ENCODE measurements at places on chromosomes 5 and 9.

- no peak for DNase-seq
Observed at GRCh38 chr9:91720313-91720712, 229.7 kb downstream of the ROR2 start.

- DNase-seq, result no peak
Observed at GRCh38 chr9:105332471-105332870, 88.0 kb downstream of the SLC44A1 start.

DNA sequence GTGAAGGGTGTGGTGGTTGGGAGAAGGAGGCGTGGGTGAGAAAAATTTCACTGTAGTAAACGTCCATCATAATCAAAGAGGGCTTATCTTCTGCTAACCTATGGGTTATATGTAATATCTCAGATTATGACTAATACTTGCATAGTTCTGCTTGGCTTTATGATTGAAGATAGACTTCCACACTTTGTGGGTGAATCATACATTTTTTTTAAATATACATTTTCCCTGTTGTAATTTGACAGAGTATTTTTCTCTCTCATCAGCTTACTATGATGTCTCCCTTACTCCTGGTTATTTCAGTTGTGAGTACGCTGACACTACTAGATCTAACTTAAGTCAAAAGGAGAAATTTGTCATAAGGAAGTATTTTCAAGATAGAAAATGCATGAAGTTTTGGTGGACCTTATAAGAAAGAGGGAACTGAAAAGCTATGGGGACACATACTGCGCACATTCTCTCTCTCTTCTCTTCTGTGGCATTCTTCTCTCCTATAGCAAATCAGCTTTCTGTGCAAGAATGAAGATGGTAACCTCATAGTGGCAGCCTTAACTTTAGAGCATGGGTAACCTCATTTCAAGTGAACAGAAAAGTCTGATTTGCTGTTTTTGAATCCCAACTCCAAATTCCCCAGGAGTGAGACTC, 4.9 kb upstream of the JAK2 start:
- DNase-seq, result no peak

DNA sequence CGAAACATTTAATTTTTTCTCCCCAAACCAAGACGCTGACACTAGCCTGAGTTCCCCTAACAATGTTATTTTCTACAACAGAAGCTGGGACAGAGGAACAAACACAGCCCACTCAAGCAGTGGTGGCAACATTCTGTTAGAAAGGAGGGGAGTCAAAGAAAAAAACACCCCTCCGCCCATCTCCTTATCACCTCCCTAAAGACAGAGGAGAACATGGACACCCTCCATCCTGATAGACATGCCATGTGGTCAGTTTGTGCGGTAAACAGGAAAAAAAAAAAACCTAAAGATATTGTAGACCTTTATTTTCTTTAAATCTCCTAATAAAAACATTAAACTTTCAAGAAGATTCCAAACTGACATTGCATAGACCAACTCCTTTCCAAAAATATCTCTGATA, 2.9 kb upstream of the DPM2 start:
- no peak for DNase-seq

DNA sequence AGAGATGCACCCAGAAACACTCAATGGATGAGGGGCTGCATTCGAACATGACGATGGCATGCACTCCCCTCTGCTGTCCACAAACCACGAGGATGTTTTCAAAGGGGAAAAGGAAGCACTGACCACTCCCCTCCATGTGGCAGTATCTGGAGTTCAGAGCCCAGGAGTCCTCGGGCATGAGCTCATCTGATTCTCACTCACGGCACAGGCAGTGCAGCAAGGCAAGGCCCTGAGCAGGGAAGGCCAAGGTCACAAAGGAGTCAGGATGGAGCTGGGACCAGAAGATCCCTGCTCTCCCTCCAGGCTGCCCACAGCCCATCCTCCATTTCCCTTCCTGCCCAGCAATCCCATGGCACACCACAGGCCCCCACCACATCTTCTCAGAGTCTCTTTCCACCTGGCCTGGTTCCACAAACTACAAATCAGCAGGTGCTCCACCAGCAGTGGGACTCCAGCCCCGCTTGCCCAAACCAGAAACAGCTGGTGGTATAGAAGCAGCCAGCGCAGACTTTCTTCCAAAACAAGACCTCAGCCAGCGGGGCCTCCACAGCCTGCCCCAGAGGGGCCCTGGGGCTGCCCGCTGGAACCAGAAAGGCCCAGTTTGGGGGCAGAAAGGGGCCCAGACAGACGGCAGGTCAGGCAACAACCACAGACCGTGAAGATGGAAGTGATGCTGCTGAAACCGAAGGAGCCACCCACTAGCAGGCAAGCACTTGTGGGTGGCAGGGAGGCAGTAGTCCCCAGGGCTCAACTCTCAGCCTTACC, 12.2 kb downstream of the TNIP1 start:
- DNase-seq, result peak; percentile 45

DNA sequence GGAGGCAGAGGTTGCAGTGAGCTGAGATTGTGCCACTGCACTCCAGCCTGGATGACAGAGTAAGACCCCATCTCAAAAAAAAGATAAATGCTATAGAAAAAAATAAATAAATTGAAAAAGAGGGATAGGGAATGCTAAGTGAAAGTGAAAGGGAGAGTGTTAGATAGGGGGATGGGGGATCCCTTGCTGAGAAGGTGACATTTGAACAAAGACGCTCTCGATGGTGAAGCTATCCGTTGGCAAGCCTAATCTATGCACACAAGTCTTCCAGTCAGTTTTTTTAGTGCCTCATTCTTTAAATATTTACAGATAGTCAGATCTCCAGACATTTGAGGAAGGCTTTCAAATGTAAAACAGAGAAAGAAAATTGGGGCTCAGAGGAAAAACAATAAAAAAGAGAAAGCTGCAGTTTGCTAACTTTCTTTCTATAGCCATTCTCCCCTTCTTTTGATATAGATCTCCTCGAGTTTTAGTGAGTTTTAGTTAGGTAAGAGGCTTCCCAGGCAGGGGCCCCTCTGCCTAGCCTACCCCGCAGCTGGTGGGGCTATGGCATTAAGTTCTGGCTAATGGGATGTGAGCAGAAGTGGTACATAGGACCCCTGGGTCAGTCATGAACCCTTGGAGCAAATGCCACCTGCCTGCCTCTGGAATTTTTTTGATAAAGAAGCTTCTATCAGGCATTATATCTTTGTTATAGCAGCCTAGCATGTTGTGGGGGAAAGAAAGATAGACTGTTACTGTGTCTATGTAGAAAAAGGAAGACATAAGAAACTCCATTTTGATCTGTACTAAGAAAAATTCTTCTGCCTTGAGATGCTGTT, 12.0 kb downstream of the GLRX start:
- DNase-seq, result no peak

- DNase-seq, result no peak
Observed at GRCh38 chr9:72931437-72931836, 21.4 kb downstream of the ALDH1A1 start.

- DNase-seq, result no peak
Observed at GRCh38 chr5:91079037-91079436, 304.1 kb downstream of the ARRDC3 start.

GRCh38 chr9:123343443-123344191, 12.4 kb upstream of the CRB2 start:
- DNase-seq, result no peak

DNA sequence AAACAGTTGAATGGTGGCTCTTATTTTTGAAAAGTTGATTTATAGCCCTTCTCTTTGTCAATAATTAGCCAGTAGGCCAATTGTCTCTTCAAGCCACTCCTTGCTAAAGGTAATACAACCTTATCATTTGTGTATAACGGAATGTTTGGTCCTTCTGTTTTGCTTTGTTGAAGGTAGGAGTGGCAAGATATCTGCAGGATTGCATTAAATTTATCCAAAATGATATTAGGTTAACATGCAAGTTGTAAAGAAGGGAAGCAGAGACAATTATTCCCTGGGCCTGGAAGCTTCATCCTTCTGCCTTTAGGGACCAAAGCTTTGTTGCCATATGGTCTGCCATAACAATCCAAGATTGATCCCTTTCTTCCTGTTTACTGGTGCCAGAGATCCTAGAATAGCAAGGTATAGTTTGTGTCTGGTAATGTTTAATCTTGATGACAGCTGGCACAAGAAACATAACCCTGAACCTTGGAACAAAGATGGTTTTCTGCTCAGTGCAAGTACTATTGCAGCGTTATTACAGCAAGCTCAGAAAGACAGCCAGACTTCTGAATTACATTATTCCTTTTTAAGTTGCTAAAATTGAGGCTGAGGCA, 15.5 kb upstream of the FSD1L start:
- no peak for DNase-seq

DNA sequence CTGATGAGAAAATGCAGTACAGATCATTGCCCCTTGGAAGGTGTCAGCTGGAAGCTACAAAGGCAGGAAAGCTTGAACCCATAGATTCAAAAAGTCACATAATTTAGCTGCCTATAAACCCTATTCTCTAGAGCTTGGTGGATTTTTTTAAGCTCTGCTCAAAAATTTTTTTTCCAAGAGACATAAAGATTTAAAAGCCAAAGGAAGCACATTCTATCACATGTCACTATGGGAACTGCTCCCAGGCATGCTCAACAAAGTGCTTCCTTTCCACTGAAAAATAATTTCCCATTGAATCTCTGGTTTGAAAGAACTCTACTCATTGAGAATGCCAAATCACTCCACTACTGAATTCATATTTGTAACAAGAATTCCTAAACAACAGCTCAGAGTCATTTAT, 419.8 kb downstream of the CETN3 start:
- no peak for DNase-seq

- no peak for DNase-seq
Observed at GRCh38 chr5:31770998-31771397, 132.1 kb downstream of the PDZD2 start.

GRCh38 chr5:134510970-134511795, 14.3 kb upstream of the JADE2 start:
- DNase-seq, result peak; percentile 54

DNA sequence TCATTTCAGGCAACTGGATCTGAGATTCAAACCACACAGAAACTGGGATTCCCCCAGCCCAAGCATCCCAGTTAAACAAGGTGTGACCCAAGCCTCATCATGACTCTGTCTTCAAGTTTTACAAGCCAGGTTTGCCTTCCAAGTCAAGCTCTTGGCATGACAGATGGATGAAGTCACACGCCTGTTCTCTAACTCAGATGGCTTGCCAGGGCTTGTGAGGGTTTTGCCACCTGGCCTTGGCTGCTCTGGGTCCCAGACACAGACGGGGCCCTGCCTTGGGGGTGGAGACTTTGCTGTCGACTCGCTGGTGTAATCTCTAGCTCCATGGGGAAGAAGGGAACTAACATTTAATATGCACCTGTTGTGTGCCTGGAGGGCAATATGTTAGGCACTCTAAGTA, 95.8 kb upstream of the RARS1 start:
- DNase-seq, result no peak

DNA sequence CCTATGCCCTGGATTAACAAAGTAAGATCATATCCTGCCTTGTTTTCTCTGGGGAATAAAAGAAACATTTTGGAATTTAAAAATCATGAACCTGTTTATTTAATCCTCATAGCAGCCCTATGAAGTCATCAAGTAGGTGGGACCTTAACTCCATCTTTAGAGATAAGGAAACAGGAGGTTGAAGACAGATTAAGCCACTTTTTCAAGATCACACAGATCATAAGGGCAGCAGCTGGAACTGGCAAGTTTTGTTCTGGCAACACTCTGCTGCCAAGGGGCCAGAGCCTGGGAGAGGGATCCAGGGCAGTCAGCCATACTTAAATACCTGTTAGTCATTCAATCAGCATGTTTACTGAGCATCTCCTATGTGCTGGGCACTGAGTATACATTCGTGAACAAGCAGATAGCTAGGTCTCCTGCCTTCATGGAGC, 63.7 kb downstream of the SLC1A1 start:
- DNase-seq, result no peak

- DNase-seq, result no peak
Observed at GRCh38 chr5:102617191-102618187, 118.7 kb upstream of the SLCO6A1 start.

DNA sequence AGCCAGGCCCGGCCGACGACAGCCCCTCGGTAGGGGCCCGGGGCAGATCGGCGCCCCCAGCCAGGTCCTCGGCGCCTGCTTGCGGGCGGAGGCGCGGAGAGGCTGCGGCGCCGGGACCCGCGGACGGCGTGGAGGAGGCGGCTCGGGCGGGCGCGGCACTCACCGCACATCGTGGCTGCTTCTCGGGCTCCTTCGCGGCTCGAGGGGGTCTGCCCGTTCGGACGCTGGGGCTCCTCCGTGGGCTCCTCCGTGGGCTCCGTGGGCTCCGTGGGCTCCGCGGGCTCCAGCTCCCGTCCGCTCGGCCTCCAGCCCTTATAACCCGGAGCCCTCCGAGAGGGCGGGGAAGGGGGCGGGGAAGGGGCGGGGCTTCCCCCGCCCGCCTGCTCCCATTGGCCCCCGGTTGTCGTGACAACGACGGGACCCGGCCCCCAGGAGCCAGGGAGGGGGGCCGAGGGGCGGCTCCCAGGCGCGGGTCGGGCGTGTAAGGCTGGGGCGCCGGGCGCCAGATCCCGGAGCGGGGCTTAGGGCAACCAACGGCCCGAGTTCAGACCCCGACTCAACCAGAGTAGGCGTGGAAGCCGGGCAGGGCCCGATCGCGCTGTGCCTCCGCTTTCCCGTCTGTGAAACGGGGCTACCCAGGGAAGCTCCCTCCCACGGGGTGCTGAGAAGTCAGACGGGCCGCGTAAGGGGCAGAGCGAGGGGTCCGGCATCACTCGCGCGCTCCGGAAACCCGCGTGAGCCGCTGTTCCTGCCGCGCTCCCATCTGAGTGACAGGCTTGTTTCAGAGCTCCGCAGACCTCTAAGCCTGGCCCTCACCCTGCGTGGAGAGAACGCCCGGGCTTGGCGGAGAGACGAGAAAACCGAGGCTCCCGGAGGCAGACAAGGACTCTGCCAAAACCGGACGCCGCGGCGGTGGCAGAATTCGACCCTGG, at the start of gene GFPT2:
TSS of gene GFPT2 (minus strand) at position 289 of the 932 bp plus-strand sequence. CDS start at position 170, 119 bp downstream.
- DNase-seq, result peak; percentile 55

GRCh38 chr5:72883850-72884249, 67.4 kb downstream of the TNPO1 start:
- no peak for DNase-seq

DNA sequence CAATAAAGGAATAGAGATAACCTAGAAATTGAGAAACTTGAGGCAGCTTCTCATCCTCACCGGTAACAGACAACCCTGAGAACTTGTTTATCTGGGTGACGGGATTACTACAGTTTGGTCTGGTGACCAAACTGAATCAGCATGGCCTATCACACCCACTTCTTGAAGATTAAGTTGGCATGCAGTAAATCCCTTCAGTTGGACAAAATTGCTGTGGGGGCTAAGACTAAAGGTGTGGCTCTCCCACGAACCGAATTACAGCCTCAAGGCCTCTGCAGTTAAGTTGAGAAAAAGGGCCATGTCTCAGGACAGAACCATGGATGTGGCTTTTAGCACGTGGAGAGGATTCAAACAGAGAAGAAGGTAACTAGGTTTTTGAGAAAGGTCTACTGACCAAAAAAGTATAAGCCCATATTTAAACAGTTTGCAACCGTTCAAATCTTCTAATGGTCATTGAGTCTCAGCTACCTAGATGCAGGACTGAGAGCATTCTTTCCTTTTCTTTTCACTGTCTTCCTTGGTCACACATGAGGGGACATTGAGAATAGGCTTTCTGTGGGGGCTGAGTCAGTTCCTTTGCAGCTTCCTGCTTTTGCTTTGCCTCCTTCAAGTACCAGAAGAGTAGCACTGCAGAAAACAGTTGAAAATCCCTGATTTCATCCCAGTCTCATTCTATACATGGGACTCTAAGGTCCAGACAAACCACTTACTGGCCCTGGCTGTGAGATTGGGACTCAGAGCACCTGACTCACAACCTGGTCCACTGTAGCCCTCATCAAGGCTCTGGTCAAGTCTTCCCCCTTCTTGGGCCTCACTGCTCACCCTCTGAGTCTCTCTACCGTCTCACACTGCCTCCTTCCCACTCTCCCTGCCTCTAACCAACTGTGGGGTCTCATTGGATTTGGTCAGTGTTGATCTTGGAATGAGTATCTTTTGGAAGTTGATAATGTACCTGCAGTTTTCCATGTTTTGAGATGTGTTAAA, 30.9 kb downstream of the PDE6A start:
- no peak for DNase-seq
